ENCODE measurements at places on chromosomes 13 and 19. TPM values are rescaled to one million over a fixed set of nuclear protein-coding genes. Genes with fewer than 3 reads are reported as not detected.

DNA sequence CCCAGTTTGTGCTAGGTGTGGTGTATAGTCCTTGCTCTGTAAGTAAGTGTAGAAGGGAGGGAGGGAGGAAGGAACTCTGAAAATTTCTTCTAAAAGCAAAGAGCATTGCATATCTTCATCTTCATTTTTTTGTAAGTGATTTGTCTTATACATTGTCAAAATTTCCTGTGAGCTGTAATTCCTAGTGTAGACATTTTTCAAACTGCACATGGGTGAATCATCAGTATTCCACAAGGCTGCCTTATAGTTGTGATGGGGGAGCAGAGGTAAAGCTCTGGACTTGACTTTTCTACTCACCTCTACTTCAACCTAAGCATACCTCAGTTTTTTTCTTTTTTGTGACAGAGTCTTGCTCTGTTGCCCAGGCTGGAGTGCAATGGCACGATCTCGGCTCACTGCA lies 86.9 kb downstream of the CDK8 start:
- no peak for DNase-seq

The PROZ gene
- not detected for total RNA-seq

DNA sequence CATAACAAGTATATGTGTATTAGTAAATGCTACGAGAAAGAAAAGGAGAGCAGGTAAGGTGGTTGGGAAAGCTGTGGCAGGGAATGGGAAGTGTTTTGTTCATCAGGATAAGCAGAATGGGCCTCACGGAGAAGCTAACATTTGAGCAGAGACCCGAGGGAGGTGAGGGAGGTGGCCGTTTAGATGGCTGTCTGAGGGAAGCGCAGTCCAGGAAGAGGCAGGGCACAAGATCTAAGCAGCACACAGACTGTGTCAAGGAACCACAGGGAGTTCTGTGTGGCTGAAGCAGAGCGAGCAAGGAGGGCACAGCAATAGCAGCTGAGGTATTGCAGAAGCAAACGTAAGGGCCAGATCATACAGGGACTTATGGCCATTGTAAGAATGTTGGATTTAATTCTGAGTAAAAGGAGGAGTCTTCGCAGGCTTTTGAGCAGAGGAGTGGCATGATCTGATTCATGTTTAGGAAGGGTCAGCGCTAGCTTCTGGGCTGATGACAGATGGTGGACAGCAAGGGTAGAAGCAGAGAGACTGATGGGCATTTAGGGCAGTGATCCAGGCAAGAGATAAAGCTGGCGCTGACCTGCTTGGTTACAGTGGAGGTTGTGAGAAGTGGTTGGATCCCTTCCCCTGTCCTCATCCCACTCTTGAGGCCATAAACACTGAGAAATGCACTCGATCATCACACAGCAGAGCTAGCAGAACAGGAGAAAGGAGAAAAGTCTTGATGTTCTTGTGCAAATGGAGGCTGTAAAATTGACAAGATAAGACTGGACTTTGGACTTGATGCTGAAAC lies 199.9 kb downstream of the LACC1 start:
- DNase-seq: no peak

The ZNF600 gene
- 5.9 TPM for total RNA-seq

The NLRP4 gene
- total RNA-seq: not detected

GRCh38 chr19:45139286-45140143 lies 21.3 kb downstream of the NKPD1 start:
- no peak for DNase-seq

GRCh38 chr13:45162194-45162593 lies 38.7 kb downstream of the KCTD4 start:
- no peak for DNase-seq
